Panc1 (cell line): ENCODE measurements at places on chromosomes 12 and 14.

DNA sequence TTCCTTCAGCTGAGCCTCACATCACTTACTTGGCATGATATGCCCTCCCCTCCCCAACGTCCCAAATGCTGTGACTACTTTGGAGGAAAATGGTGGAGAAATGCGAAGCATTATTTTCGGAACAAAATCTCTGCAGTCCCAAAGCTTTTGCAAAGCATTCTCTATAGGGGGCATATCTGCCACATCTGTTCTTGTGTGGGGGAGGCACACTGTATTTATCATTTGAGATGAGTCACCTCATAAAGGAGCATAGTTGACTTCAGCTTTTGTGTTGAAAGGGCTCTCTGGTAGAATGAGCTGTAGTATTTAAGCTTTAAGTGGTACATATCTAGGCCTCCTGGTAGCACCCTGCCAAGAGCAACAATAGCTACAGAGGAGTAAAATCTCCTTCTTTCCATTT lies 447.5 kb downstream of the ADAMTS20 start:
- DNase-seq = no peak

GRCh38 chr12:54991161-54991990 lies 6.8 kb upstream of the TESPA1 start:
- no peak for DNase-seq

GRCh38 chr12:93127582-93128331 lies 198.7 kb upstream of the EEA1 start:
- no peak for DNase-seq

GRCh38 chr14:63454863-63455622 lies 88.1 kb downstream of the PPP2R5E start:
- DNase-seq = no peak
